ENCODE measurements at places on chromosomes 3 and 15.

- no peak for DNase-seq
These were observed 89.9 kb downstream of the IQSEC1 start for GRCh38 chr3:12983319-12983718.

- peak; percentile 60 for DNase-seq
These were observed 923 bp downstream of the SIAH2 start for GRCh38 chr3:150761831-150762661.

DNA sequence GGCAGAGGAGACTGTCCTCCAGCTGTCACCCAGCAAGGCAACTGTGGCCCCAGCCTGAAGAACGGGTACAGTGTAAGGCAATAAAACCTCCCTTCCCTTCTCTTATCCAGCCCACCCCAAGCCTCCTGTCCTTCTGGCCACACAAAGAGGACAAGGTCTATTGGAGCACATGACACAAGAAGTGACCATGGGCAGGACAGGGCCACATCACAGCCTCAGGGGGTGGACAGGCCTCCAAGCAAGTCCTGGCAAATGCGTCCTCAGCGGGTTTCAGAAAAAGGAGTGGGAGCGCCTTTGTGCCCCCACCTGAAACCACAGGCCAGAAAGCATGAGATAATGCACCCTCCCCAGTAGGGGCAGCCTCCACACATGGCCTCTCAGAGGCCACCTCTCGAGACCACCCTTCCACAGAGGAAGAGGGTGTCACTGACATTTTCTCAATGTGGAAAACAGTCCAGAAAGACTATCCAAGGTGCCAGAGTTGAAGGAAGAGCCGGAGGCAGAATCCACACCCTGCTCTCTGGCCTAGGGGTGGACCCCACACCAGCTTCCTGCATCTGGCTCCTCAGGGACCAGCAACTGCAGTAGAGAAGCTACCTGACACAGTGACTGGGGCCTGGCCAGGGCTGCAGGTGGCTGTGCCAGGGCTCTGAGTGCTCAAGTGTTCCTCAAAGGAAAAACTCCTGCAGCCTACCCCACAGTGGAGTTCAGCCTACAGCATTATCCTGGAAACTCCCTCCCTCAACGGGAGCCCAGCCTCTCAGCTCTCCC lies 43.9 kb downstream of the CCDC12 start:
- no peak for DNase-seq

GRCh38 chr15:74396445-74397238 lies 29.2 kb upstream of the CYP11A1 start:
- peak; percentile 98 for DNase-seq

DNA sequence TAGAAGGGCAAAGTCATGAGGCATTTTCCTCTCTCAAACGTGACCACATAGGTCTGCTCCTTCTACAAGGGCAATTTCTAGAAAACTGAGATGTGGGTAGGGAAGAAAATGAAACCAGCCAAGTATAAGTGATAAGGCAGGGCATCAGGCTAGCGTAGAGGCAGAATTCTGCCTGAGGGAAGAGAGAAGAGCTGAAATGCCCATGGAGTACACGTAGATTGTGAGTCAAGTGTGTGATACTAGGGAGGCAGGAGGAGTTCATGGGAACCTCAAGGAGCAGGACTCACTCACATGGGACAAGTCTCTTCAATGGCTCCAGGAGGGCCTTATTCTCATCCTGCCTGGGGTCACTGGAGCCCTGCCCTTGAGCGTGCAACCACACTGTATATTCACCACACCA lies 34.9 kb upstream of the PPP4R2 start:
- no peak for DNase-seq

- DNase-seq, result peak; percentile 93
These were observed 57.0 kb upstream of the MCTP2 start for GRCh38 chr15:94174399-94174802.

DNA sequence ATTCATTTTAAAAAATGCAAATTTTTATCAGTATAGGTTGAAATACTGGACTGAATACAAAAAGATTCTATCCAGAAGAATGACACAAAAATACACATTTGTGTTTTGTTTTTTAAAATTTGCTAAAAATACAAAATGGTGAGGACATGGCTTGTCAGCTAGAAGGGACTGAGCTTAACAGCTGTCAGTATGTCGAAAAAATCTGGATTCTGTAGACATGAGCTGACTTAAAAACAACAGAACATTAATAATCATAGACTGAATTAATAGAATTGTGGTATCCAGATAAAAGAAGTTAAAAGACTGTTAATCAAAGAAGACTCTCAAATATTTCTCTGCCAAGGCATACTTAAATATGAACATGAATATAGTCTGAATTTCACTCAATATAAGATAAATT lies 244.9 kb upstream of the CBLB start:
- no peak for DNase-seq

- no peak for DNase-seq
These were observed 817.4 kb upstream of the LMCD1 start for GRCh38 chr3:7684182-7684715.

GRCh38 chr15:67146875-67147381 lies 81.5 kb downstream of the SMAD3 start:
- peak; percentile 99 for DNase-seq

GRCh38 chr3:102682741-102683140 lies 247.9 kb downstream of the ZPLD1 start:
- DNase-seq, result no peak

DNA sequence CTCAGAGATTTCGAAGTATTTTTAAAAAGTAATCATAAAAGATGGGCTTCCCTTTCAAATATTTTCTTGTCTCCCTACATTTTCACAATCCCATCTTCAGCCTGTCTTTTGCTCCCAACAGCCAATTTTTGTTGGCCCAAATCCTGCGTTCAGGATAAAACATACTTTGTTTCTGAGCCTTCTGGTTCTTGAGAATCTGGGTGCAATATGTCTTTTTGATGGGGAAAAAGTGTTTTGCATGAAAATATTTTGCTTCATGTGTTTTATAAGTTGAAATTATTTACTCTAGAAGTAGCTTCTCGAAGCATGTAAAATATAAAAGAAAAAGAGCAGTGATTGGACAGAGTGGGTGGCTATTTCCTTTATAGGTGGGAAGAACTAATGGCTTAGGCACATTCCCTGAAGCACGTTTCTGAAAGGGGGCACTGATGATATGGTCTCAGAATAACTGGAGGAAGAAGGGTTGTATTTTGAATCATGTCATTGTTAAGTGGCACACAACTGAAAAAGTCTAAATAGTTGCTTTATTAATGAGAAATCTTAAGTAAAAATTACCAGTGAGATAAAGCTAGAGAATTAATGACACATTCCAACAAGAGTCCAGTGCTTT lies 3.9 kb downstream of the UNC13C start:
- DNase-seq, result no peak

DNA sequence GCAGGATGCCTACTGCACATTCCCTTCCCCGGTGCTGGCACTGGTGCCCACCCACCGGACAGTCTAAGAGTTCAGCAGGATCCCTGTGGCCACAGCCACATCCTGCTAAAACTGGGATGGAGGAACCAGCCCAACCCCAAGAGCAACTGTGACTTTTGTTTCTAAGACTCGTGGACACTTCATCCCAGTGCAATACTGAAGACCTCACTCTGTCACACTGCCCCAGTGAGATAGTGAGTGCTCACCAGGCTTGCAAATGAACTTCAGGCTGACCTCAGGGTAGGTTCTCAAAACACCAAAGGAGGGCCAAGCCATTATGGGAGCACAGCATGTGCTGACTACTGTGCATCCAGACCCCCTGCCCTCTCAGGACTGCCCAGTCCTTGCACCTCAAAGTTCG lies 46.7 kb upstream of the MTMR14 start:
- DNase-seq, result no peak

- DNase-seq, result no peak
These were observed 48.2 kb downstream of the TRIM42 start for GRCh38 chr3:140726066-140726465.
